ENCODE measurements at places on chromosomes 4 and X.

DNA sequence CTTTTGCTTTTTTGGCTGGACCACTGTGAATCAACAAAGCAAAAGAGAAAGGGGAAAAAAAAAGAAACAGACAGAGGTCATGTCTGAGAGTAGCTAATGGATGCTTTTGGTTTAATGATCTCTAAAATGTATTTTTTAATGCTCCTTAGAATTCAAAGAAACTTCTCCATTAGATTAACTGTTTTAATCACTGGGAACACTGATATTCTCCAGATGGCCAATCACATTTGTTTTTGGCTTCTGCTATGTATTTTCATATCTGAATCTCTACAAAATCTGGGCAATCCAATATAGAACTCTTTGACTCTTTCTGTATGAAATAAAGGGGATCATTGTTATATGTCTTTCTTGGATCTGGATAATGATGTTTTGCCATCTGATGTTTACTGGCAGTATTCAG lies 278.2 kb downstream of the ADGRL3 start:
- DNase-seq, result no peak

DNA sequence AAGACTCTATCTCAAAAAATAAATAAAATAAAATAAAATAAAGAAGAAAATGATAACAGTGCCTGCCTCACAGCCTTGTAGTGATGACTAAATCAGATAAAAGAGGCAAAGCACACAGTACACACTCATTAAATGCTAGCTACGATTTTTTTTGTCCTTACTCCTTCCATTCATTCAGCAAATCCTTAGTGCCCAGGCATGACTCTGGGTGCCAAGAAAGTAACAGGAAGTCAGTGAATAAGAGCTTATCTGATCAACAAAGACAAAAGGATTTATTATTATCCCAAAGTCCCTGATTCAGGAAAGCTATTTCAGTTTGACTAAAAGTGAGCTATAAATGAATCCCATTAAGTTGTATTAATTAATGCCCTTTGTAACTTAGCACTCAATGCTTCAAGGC lies 92.7 kb downstream of the SH3KBP1 start:
- DNase-seq, result no peak

DNA sequence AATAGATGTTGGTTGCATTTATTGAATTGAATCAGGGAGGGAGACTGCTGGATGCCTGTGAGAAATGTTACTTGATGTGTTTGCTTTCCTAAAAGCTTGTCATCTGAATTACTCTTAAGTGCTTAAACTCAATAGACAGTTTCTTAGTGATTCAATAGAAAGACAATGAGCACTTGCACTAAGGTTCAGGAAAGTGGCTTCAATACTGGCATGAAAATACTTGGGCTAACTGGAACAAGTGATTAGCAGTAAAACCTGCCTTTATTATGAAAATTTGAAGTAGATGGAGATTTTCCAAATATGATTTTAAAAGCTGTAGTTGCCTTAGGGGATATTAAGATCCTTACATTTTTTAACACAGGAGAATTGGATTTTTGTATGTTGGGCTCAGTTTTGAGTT lies 123.3 kb downstream of the RNF150 start:
- no peak for DNase-seq

GRCh38 chrX:39427906-39428305 lies 626.6 kb downstream of the MID1IP1 start:
- DNase-seq, result peak; percentile 2

- DNase-seq, result no peak
These were observed 25.2 kb downstream of the DDIT4L start for GRCh38 chr4:100164808-100165760.

GRCh38 chrX:134747006-134747405 lies 88.7 kb upstream of the PLAC1 start:
- no peak for DNase-seq

DNA sequence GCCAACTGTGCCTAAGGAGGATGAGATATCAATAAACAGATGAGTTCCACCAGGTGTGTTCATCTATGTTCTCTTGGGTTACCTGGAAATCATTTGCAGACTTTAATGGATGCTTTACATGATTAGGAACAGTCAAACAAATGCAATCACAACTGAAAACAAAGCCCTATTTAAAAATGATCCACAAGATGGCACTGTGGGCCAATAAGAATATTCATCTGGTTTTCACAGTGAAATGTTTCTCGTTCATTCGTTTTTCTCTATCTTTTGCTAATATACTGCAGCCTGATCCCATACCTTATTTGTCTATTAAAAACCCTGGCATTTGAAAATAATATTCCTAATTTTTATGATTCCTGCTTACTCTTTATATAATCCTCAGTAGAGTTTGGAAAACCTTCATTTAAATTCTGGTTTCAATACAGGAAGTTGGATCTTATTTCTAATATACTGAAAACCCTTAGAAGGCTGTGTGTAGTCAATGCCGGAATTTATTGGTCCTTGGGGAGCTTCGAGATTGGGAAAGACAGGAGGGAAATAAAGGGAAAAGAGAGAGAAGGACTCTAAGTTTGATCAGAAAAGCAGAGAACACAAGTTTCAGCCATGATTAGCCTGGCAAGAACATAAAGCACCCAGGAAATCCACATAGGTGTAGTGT lies 63.8 kb upstream of the TAPT1 start:
- DNase-seq, result no peak

GRCh38 chrX:6813836-6814370 lies 279.0 kb upstream of the VCX3A start:
- no peak for DNase-seq

DNA sequence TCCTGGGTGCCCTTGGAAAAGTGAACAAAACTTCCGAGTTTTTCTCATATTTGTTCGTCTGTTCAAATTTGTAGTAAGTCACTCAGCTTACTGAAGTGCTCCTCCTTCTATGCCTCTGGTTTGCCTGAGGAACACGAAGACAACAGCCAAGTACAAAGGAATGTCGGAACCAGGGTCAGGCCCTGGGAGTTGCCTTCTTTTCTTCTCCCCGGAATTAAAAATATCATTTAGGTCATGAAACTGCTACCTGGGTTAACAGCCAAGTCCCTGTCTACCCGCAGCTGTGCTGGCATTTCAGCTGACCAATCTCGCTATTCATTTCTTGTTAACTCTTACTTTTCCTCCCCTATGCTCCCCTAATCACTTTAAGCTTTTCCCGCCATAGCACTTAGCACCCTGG lies 137.6 kb upstream of the TEX13D start:
- no peak for DNase-seq

DNA sequence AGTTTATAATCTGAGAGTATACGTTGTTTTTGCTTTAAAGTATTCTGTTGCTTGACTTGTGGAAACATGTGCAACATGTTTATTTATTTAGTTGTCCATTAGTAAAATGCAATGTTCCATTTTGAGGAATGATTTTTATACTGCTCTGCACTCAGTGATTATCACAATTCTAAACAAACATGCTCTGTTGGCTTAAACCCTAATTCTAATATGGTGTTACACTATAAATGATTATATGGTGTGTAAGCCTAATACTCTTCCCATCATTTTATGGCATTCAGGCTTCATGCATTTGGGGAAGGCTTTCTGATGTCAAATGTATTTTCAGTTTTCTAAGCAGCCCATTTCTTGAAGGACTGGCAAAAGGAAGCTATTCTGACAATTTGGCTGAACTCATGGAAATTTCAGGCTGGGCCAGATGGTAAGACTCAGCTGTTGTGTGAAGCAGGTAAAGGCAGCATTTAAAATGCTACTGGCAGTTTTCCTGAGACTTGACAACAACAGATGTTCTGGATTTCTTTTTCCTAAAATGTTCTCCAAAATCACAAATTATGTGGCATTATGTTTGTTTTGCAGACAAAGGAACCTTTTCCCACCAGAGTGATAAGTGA lies 336.7 kb upstream of the GNPDA2 start:
- no peak for DNase-seq

DNA sequence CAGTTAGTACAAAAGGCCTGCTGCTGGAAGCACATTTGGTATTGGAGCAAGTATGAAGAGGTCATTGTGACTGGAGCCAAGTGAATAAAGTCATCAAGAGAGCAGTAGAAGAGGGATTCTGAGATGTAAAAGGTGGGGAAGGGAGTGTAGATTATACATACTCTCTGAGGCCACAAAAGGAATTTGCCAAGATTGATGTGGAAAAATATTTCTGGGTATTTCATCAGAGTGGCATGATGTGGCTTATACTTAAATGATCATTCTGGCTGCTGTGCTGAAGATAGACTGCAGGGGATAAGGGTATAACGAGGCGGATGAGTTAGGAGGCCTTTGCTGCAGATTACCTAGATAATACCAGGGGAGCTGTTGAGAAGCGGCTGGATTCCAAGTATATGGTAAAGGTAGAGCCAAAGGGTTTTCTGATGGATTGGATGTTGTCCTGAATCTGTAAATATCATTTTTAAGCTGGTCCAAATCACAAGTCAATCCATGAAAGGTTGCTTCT lies 231.8 kb upstream of the AGA start:
- no peak for DNase-seq

- DNase-seq, result no peak
These were observed 52.9 kb upstream of the PAGE5 start for GRCh38 chrX:55167124-55167803.

All from NCI-H226 (cell line).